ENCODE measurements at places on chromosomes 7 and 10. TPM values are rescaled to one million over a fixed set of nuclear protein-coding genes. Genes with fewer than 3 reads are reported as not detected.

The ARMH3 gene
- 9.1 TPM for total RNA-seq

The PPP1R3C gene
- total RNA-seq = 3.0 TPM

The INPP5F gene
- total RNA-seq = 11.6 TPM

DNA sequence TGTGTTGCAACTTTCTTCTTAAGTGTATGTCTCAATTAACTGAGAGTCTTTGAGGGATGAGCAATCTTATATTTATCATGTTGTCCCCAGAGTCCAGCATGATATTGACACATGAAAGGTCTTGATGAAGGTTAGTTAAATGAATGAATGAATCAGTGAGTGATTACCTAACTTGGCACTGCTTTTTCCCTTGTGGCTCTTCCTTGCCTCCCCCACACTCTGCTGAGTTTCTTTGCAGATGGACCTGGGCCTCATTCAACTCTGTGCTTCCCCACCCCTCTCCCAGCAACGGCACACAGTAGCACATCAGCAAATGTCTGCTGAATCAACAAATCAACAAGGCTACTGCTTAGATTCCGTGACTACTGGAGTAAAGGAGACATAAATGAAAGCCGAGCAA lies 235.1 kb upstream of the CXCL12 start:
- H3K36me3 ChIP-seq = no peaks in the 10 kb centered on the region
- no peak overlapping the region for H3K4me3 ChIP-seq
- H3K27ac ChIP-seq = no peak overlapping the region
- no peaks in the 10 kb centered on the region for H3K27me3 ChIP-seq
- H3K4me1 ChIP-seq = no peaks in the 10 kb centered on the region

The LIPM gene
- not detected for total RNA-seq

The SYT15 gene
- total RNA-seq = 2.8 TPM

GRCh38 chr10:95819620-95820329 lies 63.8 kb downstream of the ENTPD1 start:
- no peaks in the 10 kb centered on the region for H3K27me3 ChIP-seq
- no peak for DNase-seq
- no peak overlapping the region for H3K27ac ChIP-seq
- no peaks in the 10 kb centered on the region for H3K36me3 ChIP-seq

- no peak overlapping the region for H3K27ac ChIP-seq
- DNase-seq = no peak
- H3K4me1 ChIP-seq = no peaks in the 10 kb centered on the region
- no peak overlapping the region for H3K4me3 ChIP-seq
- H3K36me3 ChIP-seq = no peaks in the 10 kb centered on the region
Measured at GRCh38 chr7:156780724-156781455, 112.1 kb downstream of the LMBR1 start.

The ZNF212 gene
- total RNA-seq = 6.2 TPM

DNA sequence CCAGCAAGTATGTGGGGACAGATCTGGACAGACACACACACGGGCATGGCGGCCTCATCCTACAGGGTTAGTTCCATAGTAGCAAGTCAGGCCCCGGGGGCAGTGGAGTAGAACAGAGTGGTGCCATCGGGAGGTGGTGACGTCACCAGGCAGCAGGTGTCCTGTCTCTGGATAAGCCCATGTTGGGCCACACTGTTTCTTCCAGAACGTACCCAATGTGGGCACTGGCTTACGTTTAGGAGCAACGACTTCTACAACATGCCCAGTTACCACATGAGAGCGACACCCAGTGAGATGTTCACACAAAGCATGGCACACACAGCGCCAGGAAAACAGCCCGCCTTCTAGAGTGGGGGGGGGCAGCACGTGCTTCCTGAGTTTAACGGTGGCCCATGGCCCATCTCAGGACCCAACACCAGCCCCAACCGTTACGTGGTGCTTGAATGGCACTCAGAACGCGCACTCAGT lies 67.8 kb downstream of the CTBP2 start:
- peak; percentile 42 for DNase-seq
- no peaks in the 10 kb centered on the region for H3K36me3 ChIP-seq
- H3K4me3 ChIP-seq = no peak overlapping the region

DNA sequence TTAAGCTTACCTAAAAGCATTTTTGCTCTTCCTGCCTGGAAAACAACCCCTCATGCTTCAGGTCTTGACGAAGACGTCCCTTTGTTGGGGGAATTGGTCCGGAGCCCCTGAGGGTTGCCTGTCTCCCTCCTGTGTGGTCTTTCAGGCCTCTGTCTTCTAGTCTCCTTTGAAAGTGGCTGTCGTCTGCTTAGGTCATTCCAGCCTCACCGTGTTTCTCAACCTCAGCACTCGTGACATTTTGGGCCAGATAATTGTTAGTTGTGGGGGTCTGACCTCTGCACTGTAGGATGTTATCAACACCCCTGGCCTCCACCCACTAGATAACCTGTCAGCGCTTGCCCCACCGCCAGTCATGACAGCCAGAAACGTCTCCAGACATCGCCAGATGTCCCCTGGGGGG lies 219.1 kb downstream of the TCF7L2 start:
- H3K27ac ChIP-seq = no peak overlapping the region
- H3K36me3 ChIP-seq = no peaks in the 10 kb centered on the region
- DNase-seq = no peak
- no peak overlapping the region for H3K4me3 ChIP-seq
- no peaks in the 10 kb centered on the region for H3K27me3 ChIP-seq
- H3K4me1 ChIP-seq = peaks cover 9% of the 10 kb centered on the region

The TAS2R41 gene
- total RNA-seq = 0.50 TPM

GRCh38 chr7:134434701-134435100 lies 24.2 kb downstream of the AKR1B1 start:
- no peak for DNase-seq
- no peak overlapping the region for H3K4me3 ChIP-seq
- H3K4me1 ChIP-seq = peaks cover 4% of the 10 kb centered on the region
- H3K27me3 ChIP-seq = no peaks in the 10 kb centered on the region
- no peaks in the 10 kb centered on the region for H3K36me3 ChIP-seq

GRCh38 chr10:44388641-44389040 lies 3.7 kb upstream of the CXCL12 start:
- H3K4me3 ChIP-seq = no peak overlapping the region
- H3K27ac ChIP-seq = no peak overlapping the region
- H3K27me3 ChIP-seq = no peaks in the 10 kb centered on the region
- H3K36me3 ChIP-seq = no peaks in the 10 kb centered on the region
- no peaks in the 10 kb centered on the region for H3K4me1 ChIP-seq

DNA sequence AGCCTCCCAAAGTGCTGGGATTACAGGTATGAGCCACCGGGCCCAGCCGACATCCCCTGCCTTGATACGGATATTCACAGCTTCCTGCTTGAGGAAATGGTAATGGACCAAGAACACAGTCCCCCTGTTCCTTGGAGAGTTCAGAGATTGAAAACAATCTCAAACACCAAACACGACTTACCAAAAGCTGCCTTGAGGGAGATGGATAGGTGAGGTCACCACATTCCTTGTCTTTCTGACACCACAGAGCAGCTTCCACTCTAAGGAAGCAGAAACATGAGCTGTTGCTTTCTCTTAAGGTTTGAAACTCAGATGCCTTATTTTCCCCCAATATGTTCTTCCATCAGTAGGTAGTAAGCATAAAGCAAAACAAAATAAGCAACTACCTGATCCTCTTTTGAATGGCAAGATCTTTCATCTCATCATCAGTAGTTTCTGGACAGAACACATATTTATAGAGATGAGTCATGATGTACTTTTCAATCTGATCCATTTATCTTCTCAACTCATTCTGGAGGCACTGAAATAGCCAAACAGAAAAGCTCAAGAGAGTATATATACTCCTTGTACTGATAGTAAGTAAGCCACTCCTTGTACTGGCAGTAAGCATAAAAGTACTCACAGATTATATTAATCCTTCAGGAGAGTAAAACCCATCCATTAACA lies 199.1 kb upstream of the KCTD7 start:
- no peaks in the 10 kb centered on the region for H3K4me1 ChIP-seq
- H3K27ac ChIP-seq = no peak overlapping the region
- no peaks in the 10 kb centered on the region for H3K36me3 ChIP-seq

- H3K4me3 ChIP-seq = no peak overlapping the region
- H3K4me1 ChIP-seq = no peaks in the 10 kb centered on the region
- no peaks in the 10 kb centered on the region for H3K27me3 ChIP-seq
- no peaks in the 10 kb centered on the region for H3K36me3 ChIP-seq
- no peak overlapping the region for H3K27ac ChIP-seq
Measured at GRCh38 chr10:74460812-74461211, 309.8 kb downstream of the ADK start.

DNA sequence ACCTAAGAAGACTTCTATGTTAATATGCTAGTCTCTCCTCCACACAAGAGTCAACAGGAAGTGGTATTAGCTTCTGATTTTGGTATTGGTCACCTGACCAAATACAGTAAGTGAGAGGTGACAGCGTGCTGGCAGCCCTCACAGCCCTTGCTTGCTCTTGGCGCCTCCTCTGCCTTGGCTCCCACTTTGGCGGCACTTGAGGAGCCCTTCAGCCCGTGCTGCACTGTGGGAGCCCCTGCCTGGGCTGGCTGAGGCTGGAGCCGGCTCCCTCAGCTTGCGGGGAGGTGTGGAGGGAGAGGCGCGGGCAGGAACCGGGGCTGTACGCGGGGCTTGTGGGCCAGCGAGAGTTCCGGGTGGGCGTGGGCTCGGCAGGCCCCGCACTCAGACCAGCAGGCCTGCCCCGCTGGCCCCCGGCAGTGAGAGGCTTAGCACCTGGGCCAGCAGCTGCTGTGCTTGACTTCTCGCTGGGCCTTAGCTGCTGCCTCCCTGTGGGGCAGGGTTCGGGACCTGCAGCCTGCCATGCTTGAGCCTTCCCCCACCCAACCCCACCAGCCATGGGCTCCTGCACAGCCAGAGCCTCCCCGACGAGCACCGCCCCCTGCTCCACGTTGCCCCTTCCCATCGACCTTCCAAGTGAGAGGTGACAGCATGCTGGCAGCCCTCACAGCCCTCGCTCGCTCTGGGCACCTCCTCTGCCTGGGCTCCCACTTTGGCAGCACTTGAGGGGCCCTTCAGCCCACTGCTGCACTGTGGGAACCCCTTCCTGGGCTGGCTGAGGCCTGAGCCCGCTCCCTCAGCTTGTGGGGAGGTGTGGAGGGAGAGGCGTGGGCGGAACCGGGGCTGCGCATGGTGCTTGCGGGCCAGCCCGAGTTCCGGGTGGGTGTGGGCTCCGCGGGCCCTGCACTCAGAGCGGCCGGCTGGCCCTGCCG lies 4.2 kb upstream of the ACSL5 start:
- no peak overlapping the region for H3K27ac ChIP-seq
- H3K36me3 ChIP-seq = no peaks in the 10 kb centered on the region
- no peak overlapping the region for H3K4me3 ChIP-seq
- DNase-seq = no peak

The TWIST1 gene
- total RNA-seq = 2.7 TPM

- H3K4me1 ChIP-seq = no peaks in the 10 kb centered on the region
- H3K4me3 ChIP-seq = no peak overlapping the region
- H3K36me3 ChIP-seq = no peaks in the 10 kb centered on the region
- DNase-seq = no peak
- H3K27me3 ChIP-seq = no peaks in the 10 kb centered on the region
Measured at GRCh38 chr7:83388436-83388835, 225.8 kb upstream of the PCLO start.

- H3K4me1 ChIP-seq = no peaks in the 10 kb centered on the region
- no peak overlapping the region for H3K27ac ChIP-seq
- H3K36me3 ChIP-seq = no peaks in the 10 kb centered on the region
- H3K4me3 ChIP-seq = no peak overlapping the region
- no peaks in the 10 kb centered on the region for H3K27me3 ChIP-seq
- no peak for DNase-seq
Measured at GRCh38 chr7:90972906-90973550, 291.2 kb upstream of the FZD1 start.

- H3K36me3 ChIP-seq = no peaks in the 10 kb centered on the region
- no peaks in the 10 kb centered on the region for H3K4me1 ChIP-seq
- DNase-seq = no peak
- H3K27me3 ChIP-seq = no peaks in the 10 kb centered on the region
- no peak overlapping the region for H3K4me3 ChIP-seq
Measured at GRCh38 chr7:155680864-155681263, 36.4 kb downstream of the RBM33 start.

GRCh38 chr7:66571568-66571967 lies 57.1 kb upstream of the KCTD7 start:
- no peak overlapping the region for H3K27ac ChIP-seq
- no peak overlapping the region for H3K4me3 ChIP-seq
- DNase-seq = no peak
- H3K4me1 ChIP-seq = no peaks in the 10 kb centered on the region
- H3K36me3 ChIP-seq = no peaks in the 10 kb centered on the region
- no peaks in the 10 kb centered on the region for H3K27me3 ChIP-seq

- no peaks in the 10 kb centered on the region for H3K36me3 ChIP-seq
- no peaks in the 10 kb centered on the region for H3K27me3 ChIP-seq
- no peak overlapping the region for H3K27ac ChIP-seq
- no peak for DNase-seq
- no peaks in the 10 kb centered on the region for H3K4me1 ChIP-seq
Measured at GRCh38 chr7:96441436-96442084, 119.7 kb upstream of the SLC25A13 start.

The NRF1 gene
- 20.6 TPM for total RNA-seq

The RBP4 gene
- 2.3 TPM for total RNA-seq

DNA sequence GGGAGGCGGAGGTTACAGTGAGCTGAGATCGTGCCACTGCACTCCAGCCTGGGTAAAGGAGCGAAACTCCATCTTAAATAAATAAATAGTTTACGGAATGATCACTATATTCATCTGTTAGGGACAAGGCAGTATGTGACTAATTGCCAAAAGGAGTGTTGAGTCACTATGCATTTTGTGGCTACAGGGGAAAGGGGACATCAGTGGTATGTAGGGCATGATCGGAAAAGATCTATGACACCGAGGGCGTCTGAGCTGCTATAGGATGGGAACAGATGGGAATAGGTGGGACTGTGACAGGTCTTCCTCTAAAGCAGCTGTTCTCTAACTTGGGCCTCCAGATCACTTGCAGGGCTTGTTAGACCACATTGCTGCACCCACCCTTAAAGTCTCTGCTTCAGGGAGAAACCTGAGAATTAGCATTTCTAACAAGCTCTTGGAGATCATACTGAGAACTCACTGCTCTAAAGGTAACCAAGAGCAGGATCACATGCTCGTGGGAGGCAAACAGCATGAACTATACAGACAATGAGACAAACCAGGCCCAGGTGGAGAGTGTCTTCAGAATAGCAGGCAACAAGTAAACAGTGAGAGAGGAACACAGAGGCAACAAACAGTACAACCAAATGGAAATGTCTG lies 65.1 kb upstream of the ITGA8 start:
- H3K4me1 ChIP-seq = peaks cover 4% of the 10 kb centered on the region
- H3K27ac ChIP-seq = no peak overlapping the region
- no peaks in the 10 kb centered on the region for H3K27me3 ChIP-seq

The TAS2R39 gene
- not detected for total RNA-seq

The GNGT1 gene
- not detected for total RNA-seq

GRCh38 chr10:78736926-78737630 lies 331.7 kb upstream of the ZMIZ1 start:
- no peaks in the 10 kb centered on the region for H3K36me3 ChIP-seq
- no peak overlapping the region for H3K27ac ChIP-seq
- H3K27me3 ChIP-seq = no peaks in the 10 kb centered on the region
- no peak for DNase-seq
- no peak overlapping the region for H3K4me3 ChIP-seq

The SNCG gene
- total RNA-seq = 19.6 TPM

The DKK1 gene
- not detected for total RNA-seq

The IFIT1B gene
- not detected for total RNA-seq
